ENCODE measurements at places on chromosomes 2 and 18. TPM values are rescaled to one million over a fixed set of nuclear protein-coding genes. Genes with fewer than 3 reads are reported as not detected.

GRCh38 chr2:224671731-224672130 is 44.4 kb downstream of the CCDC195 start:
- H3K4me1 ChIP-seq: no peaks in the 10 kb centered on the region
- no peak for DNase-seq
- H3K36me3 ChIP-seq: no peaks in the 10 kb centered on the region
- no peaks in the 10 kb centered on the region for H3K27me3 ChIP-seq
- H3K27ac ChIP-seq: no peak overlapping the region

- peaks cover 3% of the 10 kb centered on the region for H3K4me1 ChIP-seq
- no peaks in the 10 kb centered on the region for H3K36me3 ChIP-seq
- no peak overlapping the region for H3K4me3 ChIP-seq
- DNase-seq: peak; percentile 50
These were observed 511.5 kb downstream of the CNTNAP5 start for GRCh38 chr2:124536591-124536990.

GRCh38 chr2:206540757-206541156 is 97.4 kb downstream of the ADAM23 start:
- DNase-seq: no peak
- H3K27ac ChIP-seq: no peak overlapping the region
- H3K4me1 ChIP-seq: no peaks in the 10 kb centered on the region
- H3K4me3 ChIP-seq: no peak overlapping the region
- no peaks in the 10 kb centered on the region for H3K27me3 ChIP-seq

The MEP1B gene
- total RNA-seq: not detected

The CAPN14 gene
- 0.21 TPM for total RNA-seq

GRCh38 chr2:238902285-238902684 is 54.4 kb downstream of the TWIST2 start:
- no peaks in the 10 kb centered on the region for H3K36me3 ChIP-seq
- H3K4me1 ChIP-seq: peaks cover 22% of the 10 kb centered on the region
- peak overlapping the region; percentile 4 for H3K4me3 ChIP-seq
- no peak overlapping the region for H3K27ac ChIP-seq
- H3K27me3 ChIP-seq: no peaks in the 10 kb centered on the region

DNA sequence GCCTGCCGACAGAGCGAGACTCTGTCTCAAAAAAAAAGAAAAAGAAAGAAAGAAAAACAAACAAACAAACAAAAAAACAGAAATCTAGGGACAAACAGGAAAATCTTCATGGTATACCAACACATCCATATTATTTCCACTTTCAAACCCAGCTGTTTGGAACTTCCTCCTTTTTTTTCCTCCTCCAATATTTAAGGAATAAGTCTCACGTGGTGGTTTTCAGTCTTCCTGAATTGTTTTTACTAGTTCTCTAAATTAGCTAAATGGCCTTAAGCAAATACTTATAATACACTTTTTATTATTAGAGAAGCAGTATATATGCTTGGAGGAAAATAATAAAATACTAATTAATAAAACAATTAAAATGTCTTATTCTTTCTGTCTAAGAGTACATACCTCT is 48.7 kb upstream of the GLS start:
- H3K27me3 ChIP-seq: peaks cover 2% of the 10 kb centered on the region
- no peak for DNase-seq
- H3K27ac ChIP-seq: no peak overlapping the region
- H3K4me3 ChIP-seq: no peak overlapping the region

GRCh38 chr2:224778474-224778877 is 62.3 kb upstream of the CCDC195 start:
- H3K4me3 ChIP-seq: no peak overlapping the region
- peaks cover 33% of the 10 kb centered on the region for H3K36me3 ChIP-seq
- no peaks in the 10 kb centered on the region for H3K4me1 ChIP-seq

DNA sequence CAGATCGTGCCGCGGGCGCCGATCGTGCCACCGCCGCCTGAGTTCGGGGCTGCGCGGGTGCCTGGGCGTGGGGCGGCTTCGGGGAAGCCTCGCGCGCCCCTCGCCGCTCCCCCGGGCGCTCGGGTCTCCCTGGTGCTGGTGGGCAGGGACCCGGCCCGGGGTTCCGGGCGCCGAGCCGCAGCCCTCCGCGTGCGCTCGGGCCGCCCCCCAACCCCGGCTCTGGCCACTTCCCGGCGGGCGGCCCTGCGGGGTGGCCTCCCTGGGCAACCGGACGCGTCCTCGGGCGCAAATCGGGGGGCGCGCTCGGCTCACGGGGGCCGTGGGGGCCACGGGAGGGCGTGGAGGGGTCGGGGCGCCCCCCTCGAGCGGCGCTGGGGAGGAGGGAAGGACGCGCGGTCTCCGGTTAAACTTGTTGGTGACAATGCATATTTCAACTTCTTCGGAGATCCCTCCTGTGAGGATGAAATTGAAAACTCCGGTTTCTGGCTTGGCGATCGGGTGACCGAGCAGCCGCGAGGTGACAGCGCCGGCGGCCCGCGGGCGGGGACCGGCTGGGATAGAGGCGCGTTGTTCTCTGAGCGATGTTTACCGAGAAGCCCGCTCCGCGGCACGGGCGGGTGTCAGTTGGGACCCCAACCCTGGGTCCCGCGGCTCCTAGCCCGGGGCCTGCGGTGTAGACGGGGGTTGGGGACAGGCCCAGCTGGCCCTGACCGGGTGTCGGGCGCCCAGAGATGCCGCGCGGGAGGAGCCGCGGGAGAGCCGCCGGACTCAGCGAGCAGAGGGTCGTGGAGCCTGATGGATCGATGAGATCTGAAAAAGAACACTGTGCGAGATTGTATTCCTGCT is 676 bp downstream of the SH3BP4 start:
- peak overlapping the region; percentile 85 for H3K27ac ChIP-seq
- H3K36me3 ChIP-seq: no peaks in the 10 kb centered on the region
- peak overlapping the region; percentile 73 for H3K4me3 ChIP-seq
- no peaks in the 10 kb centered on the region for H3K27me3 ChIP-seq

GRCh38 chr2:82789851-82790205 is 1669.3 kb downstream of the SUCLG1 start:
- H3K36me3 ChIP-seq: no peaks in the 10 kb centered on the region
- H3K27ac ChIP-seq: no peak overlapping the region
- peak; percentile 88 for DNase-seq
- no peak overlapping the region for H3K4me3 ChIP-seq
- H3K4me1 ChIP-seq: peaks cover 15% of the 10 kb centered on the region

DNA sequence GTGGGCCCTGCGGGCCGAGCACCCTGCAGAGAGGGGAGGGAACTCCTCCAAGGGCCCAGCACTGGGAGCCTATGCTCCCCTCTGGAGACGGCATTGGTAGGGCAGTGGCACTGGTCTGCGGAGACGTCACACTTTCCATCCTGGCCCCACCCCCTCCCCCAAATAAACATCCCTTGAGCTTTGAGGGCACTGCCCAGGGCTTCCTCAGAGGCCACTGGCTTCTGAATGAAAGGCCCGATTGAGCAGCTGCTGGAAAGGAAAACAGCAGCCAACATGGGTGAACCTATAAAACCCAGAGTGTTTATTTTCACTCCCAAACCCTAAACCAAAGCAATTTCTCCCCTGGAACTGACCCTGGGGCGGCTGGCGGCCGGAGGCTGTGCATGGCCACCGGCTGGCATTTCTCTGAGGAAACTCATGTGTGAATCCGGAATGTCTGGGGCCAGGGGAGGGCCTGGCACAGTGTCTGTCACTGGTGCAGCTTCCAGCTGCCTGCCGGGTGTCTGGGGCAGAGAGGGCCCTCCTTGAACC is 138.9 kb downstream of the DYSF start:
- peak; percentile 28 for DNase-seq
- H3K4me1 ChIP-seq: no peaks in the 10 kb centered on the region
- peaks cover 3% of the 10 kb centered on the region for H3K27me3 ChIP-seq
- H3K27ac ChIP-seq: peak overlapping the region; percentile 59

DNA sequence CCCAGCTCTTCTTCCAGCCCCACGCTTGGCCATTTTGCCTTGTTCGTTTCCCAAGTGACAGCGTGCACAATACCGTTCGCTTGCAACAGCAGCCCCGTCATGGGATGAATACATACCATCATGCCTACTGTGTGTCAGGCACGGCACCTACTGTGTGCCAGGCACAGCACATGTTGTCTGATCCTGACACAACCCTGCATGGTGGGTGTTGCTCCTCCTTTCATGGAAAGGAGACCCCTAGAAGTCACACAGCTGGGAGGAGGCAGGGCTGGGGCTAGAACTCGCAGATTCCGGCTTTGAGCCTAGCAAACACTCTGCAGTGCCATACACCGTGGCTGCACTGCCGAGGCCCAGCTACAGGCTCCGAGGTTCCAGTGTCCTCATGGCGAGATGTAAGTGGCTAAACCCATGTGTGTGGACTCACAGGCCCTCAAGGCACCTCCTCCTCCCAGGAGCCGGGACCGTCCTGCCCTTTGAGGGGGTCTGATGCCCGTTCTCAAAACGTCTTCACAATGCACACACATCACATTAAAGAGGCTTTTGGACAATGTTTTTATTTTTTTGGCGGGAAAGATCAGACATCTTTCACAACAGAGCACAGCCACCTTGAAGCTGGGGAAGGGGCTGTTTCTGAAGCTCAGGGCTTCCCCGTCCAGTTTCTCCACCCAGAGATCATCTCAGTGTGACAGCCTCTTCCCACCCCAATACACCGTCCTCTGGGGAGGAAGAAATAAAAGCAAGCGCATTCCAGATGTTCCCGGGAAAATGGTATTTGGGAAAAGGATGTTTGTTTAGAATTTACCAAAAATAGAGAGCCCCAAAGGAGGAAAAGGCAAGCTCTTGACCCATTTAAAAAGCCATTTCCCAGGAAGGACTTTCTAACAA is 64.9 kb downstream of the HS1BP3 start:
- DNase-seq: no peak
- no peak overlapping the region for H3K4me3 ChIP-seq
- no peaks in the 10 kb centered on the region for H3K36me3 ChIP-seq
- peak overlapping the region; percentile 18 for H3K27ac ChIP-seq

- peak overlapping the region; percentile 94 for H3K4me3 ChIP-seq
- H3K36me3 ChIP-seq: peaks cover 22% of the 10 kb centered on the region
- peak overlapping the region; percentile 65 for H3K27ac ChIP-seq
- H3K27me3 ChIP-seq: no peaks in the 10 kb centered on the region
- peak; percentile 26 for DNase-seq
These were observed 574 bp downstream of the NIFK start for GRCh38 chr2:121736140-121736461.

DNA sequence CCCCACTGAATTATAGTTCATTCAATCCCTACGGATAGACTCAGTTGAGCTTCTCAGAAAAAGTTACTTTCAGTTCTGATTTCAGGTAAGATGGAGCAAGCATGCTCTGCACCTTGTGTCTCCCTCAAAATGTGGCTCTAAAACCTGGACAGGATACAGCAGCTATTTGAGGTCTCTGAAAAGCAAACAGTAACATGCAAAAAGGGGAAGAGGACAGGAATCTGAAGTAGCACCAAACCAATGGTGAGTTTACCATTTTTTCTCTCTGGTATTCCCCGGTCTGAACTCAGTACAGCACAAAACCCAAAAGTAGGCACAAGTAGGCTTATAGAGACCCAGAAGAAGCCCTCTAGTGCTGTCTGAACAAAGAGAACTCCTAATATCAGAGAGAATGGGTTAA is 34.1 kb downstream of the LANCL1 start:
- no peak overlapping the region for H3K4me3 ChIP-seq
- H3K4me1 ChIP-seq: no peaks in the 10 kb centered on the region
- peaks cover 6% of the 10 kb centered on the region for H3K36me3 ChIP-seq
- H3K27me3 ChIP-seq: no peaks in the 10 kb centered on the region
- H3K27ac ChIP-seq: no peak overlapping the region

The PARD6G gene
- total RNA-seq: 9.8 TPM

DNA sequence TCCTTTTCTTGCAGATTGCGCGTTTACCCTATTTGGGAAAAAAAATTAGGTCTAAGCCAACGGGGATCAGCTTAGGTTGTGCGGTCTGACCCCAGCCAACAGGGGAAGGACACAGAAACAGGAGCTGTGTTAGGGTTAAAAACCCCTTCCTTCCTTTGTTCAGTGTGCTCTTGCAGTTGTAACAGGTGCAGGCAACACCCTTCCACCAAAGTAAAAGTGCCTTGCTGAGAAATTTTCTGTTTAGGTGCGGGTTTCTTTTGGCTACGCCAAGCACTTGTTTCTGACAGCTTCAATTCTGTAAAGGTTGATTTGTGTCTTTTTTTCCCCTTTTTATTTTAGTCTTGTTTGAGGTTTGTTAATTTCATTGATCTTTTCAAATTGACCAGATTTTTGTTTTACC is 92.5 kb downstream of the PTPN4 start:
- H3K36me3 ChIP-seq: no peaks in the 10 kb centered on the region
- no peaks in the 10 kb centered on the region for H3K27me3 ChIP-seq
- H3K4me3 ChIP-seq: no peak overlapping the region
- no peak overlapping the region for H3K27ac ChIP-seq
- DNase-seq: no peak

DNA sequence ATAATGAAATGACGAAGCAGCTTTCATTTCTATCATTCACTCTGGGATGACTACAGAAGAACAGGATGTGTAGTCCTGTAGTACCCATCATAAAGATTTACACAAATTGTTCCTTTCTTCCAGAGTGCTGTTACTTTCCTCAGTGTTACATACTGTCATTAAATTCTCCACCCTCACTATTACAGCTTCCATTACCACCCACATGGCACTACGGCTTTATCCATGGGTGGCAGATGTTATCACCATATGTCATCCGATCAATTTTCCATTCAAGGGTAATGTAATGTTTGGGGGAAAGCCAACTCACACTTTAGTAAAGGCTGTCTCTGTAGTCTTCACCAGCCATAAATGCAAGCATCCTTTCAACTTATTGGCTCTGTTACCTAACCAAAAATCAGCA is 7.1 kb upstream of the CSRNP3 start:
- DNase-seq: no peak
- H3K36me3 ChIP-seq: no peaks in the 10 kb centered on the region
- H3K27ac ChIP-seq: no peak overlapping the region
- H3K4me1 ChIP-seq: no peaks in the 10 kb centered on the region
- no peak overlapping the region for H3K4me3 ChIP-seq
- H3K27me3 ChIP-seq: no peaks in the 10 kb centered on the region

DNA sequence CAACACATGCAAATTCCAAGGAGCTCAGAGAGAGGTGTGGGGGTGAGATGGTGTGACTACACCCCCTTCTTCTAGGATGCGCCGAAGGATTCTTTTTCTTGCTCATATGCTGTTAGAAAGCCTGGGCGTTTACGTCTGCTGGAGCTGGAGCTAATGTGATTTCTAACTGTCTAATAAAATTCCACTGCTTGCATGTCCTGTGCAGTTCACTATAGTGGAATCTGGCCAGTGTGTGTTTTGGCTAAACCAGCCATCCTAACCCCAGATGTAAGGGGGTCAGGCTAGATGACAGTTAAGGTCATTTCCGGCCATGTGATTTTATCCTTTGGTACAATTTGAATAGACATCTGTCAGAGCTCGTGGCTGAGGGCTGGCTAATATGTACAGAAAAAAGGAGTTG is 194.1 kb downstream of the PRKCE start:
- H3K4me3 ChIP-seq: no peak overlapping the region
- H3K27me3 ChIP-seq: no peaks in the 10 kb centered on the region
- peaks cover 6% of the 10 kb centered on the region for H3K36me3 ChIP-seq
- peaks cover 10% of the 10 kb centered on the region for H3K4me1 ChIP-seq
- no peak overlapping the region for H3K27ac ChIP-seq

Measured in lung (tissue), 17 donors.